ENCODE measurements at places on chromosomes 5 and 9.

DNA sequence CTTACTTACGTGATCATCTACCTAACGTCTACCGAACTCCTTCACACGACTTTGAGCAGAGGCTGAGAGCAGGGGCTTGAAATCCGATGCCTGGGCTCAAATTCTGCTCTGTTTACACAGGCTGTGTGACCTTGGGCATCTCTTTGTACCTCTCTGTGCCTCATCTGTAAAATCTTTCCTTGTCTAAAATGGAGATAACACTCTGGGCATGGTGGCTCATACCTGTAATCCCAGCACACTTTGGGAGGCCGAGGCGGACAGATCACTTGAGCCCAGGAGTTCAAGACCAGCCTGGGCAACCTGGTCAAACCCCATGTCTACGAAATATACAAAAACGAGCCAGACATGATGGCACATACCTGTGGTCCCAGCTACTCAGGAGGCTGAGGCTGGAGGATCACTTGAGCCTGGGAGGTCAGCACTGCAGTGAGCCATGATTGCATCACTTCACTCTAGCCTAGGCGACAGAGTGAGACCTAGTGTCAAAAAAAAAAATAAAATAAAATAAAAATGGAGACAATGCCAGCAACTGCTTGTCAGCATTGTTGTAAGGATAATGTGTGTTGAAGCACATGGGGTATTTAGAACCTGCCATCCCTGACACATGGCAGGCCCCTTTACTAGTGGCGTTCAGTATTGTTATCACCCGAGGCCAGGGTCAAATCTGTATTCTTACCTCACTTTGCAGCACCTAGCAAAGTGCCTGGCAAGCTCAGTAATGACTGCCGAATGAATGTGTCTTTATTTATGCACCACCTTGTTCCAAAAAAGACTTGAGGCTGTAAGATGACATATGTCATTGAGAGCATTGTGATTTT lies 32.6 kb upstream of the CRB2 start:
- no peak for DNase-seq

DNA sequence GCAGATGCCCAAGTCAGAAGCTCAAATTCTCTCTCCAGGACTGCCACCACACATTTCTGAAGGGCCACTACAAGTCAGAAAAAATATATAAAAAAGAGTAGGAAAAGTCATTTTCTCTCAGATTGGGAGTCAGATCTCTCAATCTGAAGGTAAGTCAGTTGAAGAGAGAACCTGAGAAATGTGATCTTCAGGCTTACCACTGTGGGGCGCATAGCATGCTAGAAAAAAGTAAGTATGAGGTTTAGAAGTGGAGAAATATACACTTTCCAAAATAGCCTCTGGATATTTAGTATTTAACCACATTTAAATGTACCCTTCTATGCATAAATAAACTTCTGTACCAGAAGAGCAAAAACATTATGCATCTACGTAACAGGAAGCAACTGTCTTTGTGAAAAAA lies 800.7 kb upstream of the CTNND2 start:
- no peak for DNase-seq

DNA sequence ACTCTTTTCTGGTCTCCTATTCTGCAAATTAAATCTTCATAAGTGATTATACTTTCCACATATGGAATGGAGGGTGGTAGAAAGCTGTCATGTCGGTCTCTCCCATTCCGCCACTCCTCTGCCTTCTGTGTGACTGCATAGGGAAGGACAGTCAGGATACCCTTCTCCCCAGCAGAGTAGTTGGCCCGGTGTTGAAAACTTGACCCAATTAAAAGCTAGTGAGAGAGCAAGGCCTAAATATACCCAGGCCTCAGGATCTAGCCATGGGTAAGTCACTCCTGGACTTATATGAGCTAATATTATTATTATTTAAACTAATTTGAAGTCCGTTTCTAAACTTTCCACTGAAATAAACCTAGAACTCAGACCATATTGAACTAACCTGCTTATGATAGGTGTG lies 194.8 kb downstream of the TSSK1B start:
- DNase-seq = no peak

DNA sequence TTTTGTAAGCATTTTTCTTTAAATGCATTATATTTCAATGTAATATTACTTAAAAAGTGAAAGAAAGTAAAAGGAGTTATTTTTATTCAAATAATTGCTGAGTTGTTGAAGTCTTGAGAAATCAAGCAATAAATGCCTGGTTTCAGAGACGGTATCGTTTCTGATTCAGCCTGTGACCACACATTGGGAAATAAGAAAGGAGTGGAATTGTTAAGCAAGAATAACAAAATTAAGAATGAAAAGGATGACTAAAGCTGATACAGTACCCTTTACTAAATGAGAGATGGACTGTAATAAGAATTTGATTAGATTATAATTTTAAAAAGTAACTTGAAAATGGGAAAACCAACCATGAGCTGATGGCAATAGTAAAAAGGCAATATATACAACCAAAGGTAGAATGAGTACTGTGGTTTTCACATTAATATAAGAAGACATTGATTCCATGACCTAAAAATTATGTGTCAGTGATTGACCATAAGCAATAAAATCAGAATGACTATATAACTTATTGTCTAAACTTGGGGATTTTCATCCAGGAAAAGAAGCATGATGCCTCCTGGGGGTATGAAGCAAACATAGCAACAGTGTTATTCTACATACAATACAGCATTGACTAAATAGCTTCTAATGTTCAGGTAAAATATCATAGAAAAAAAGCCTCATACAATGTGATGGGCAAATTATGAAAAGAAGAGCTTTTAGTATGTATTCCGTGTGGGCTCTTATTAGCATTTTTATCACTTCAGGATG lies 101.9 kb upstream of the PRDM9 start:
- DNase-seq = no peak

GRCh38 chr9:88164850-88165249 lies 26.6 kb upstream of the SPATA31C2 start:
- no peak for DNase-seq

DNA sequence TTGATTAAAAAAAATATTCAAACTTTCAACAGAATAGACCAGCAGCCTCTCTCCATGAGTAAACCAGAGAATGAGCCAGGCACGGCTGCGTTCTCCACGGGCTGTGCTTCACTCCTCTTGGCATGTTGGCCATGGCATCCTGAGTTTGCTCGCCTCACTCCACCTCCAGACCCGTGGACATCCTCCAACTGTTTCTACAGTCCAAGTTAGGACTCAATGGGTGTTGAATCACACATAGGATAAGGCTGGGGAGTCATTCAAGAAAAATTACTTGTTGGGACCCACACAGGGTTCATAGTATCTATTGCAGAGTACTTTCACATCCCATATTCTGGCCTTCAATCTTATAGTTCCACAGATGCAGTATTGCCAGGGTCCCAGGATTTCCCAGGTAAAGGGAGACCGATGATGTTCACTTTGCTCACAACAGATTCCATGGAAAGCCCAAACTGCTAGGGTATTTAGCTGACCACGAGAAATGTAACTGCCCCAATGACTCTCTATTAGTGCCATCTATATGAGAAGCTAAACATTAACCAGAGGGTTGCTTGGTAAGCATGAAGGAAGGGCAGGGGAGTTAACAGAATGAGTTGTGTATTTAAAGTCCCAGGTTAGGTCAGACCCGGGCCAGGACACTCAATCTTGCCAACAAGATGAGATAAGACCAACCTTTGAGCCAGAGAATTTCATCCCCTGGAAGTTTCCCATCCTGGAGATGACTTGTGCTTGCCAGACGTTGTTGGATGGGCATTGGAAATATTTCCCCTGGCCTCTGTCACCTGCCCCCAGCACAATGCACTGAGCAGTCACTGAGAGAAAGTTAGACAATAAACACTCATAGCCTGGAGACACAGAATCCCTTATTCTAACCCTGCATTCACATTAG lies 19.7 kb upstream of the GDA start:
- no peak for DNase-seq
